LoVo (cell line): ENCODE measurements at places on chromosomes 12 and 14.

- no peak for DNase-seq
Measured at GRCh38 chr12:765840-766239, 13.5 kb downstream of the WNK1 start.

DNA sequence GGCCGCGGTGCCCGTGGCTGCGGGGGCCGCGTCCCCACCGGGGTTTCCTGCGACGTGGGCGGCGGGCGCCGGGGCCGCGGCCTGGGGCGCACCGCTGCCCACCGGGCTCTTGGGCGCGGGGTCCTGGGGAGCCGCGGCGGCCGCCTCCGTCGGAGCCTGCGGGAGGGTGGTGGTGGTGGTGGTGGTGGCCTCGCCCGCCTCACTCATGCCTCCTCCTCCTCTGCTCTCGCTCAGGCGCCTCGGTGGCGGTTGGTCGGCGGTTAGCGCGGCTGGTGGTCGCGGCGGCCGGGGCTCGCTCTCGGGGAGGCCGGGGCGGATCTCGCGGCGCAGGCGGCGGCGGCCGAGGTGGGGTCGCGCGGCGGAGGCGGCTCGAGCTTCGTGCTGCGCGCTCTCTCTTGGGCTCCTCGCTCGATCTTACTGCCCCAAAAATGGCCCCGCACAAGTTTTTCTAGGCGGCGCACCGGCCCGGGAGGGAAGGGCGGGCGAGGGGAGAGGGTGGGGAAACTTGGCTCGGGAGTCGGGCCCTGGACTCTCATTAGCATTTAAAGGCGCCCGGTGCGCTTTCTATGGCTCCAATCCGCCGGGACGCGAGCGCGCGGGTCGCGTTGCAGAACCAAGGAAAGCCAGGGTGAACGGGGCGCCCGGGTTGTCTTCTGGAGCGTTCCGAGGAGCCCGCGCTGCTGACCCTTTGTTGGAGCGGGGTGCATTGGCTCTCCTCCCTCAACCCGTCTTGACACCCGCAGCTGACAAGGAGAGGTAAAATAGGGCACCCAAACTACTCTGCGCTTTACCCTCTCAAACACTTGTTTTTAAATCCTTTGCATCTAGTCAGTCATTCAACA lies at the start of gene YBX3:
Gene YBX3 (minus strand): TSS at position 419 of the 842 bp plus-strand sequence. CDS start 212 bp downstream, at position 207.
- peak; percentile 94 for DNase-seq

- DNase-seq, result no peak
Measured at GRCh38 chr12:52285851-52286530, 5.3 kb downstream of the KRT81 start.

DNA sequence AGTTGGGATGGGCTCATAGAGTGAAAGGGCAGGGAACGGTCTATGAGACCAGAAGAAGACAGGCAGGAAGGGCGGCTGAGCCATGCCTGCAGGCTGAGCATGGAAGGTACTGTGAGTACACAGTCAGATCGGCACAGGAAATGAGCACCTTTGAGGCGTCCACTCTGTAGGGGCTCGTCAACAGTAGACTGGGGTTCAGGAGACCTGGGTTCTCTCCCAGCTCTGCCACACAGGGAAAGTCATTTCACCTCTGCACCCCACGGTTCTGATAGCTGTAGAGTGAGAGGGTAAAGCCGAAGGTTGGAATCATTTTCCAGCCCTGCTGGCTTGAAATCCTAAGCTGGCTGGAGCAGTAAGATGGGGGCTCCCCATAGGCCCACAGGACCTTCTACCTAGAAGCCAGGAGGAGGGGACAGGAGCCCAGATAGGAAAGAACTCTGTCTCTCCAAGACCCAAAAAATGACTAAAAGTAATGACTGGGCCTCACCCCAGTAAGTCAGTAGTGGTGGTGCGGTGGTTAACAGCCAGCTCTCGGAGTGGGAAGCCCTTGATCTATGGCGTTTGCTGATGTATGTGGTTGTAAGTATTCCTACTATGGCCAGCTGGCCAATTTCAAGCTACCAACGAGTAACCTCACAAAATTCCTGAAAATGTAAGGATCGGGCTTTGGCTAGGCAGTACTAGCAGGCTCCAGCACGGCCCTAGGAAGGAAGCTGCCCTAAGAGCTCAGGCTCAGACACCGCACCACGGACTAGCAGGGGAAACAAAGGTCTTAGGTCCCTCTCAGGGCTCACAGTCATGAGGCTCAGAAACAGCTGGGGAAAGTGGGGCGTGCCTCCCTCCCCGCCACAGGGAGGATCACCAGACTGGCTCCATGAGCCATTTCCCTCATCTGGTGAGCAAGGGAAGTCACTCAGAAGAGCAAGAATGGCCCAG lies 10.3 kb upstream of the CD27 start:
- DNase-seq, result no peak

GRCh38 chr14:30657606-30658163 lies 35.6 kb downstream of the SCFD1 start:
- DNase-seq, result no peak

DNA sequence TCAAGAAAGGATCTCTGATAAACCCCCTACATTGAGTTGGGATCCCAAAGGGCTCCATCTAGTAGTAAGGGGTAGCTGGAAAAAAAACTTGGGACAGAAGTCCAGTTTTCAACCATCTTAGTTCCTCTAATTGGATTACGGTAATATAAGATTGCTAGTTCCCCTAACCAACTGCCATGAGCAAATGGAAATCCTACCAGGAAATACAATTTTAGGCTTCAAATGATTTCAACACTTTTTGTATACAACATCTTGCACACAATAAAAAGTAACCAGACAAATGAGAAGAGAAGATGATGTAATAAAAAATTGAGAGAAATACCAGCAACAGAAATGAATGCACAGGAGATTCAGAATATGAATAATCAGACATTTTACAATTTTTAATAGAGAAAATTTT lies 73.0 kb downstream of the TSHR start:
- no peak for DNase-seq

DNA sequence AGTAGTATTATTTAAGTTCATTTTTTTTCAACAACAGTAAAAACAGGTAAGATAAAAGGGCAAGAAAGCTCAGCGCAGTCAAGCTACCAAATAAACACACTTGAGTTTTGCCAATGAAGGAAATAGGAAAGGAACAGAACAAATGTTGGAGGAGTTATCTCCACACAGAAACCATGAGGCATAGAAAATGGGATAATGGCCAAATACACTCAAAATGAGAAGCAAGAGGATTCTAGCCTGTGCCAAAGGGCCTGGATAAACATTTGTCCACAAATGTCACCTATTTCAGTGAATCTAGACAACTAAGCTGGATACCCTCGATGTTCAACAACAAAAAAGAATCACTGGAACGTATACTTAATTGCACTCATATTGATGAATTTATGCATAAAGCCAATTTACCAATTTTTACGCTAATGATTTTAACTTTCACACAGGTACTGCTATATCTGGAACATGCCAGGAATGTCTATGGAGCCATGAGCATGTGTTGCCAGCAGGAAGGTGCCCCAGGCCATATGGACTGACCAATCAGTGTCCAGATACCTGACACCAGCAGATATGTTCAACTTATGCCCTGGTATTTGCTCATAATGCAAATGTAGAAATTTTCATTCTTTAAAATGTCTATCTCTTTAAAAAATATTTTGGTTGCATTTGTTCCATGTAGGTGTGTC lies 21.1 kb downstream of the ST8SIA1 start:
- DNase-seq, result no peak
